ENCODE measurements at places on chromosomes 13 and 19.

- DNase-seq = no peak
These were observed 260.2 kb downstream of the DACH1 start for GRCh38 chr13:71606818-71607217.

DNA sequence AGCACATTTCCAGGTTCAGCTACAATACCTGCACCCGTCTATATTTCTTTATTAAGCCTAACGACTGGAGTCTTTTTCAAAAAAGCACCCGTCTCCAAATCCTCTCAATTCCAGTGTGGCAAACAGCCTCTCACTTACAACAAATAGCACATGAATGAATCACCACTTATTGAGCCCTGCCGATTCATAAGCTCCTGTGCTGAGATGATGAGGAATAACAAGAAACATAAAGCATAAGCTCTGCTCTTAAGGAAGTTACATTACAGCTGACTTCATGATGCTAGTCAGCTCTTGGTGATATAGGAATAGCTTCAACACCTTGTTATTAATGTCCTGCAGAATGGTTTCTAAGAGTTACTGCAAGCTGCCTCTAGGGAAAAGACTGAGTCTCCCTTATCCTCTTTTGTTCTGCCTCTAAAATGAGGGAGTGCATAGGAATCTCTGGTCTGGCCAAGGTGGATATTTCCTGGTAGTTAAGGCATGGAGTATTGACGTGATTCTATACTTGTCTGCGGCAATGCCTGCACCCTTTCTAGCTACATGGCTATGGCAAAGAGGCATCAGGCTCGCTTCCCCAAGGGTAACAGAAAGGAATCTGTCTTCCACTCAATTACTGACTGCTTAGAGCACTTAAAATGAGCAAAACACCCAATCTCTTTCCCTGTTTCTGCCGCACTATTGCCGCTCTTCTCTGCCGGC lies 195.7 kb downstream of the KLF12 start:
- DNase-seq = no peak

- no peak for DNase-seq
These were observed 263.6 kb downstream of the OXGR1 start for GRCh38 chr13:96730676-96731075.

- no peak for DNase-seq
These were observed 236.4 kb upstream of the SPRY2 start for GRCh38 chr13:80577285-80577684.

DNA sequence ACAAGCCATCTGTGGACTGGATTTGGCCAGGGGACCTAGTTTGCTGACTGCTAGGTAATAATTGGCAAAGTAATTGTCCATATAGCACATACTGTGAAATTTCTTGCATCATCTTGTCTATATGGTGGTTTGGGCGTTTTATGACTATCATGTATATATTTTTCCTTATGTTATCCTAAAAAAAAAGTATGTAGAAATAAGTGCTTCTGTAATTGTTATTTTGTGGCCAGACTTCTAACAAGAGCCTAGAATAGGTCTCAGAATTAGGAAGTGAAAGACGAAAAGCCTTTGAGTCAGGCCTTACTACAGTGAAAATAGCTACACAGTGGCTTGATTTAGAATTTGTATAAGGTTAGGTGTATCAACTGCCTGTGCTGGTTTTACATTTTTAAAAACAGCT lies 4.2 kb downstream of the FNDC3A start:
- DNase-seq = no peak

DNA sequence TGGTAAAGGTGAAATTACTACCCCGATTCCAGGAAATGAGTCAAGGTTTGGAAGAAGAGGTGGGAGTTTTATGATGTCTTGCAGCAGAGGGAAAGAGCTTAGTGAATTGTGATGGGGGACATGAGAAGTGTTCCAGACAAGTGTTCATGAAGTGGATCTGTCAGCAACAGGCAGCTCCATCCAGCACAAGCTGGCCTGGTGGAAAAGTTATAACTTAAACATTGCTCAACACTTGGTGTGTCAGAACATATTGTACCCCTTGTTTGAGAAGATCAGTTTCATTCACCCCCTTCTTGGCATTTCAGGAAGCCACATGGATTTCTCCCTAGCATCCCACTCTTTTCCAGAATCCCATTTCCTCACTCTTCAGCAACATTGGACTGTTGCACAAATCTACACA lies 222.0 kb downstream of the B3GLCT start:
- DNase-seq = no peak

GRCh38 chr13:27953676-27954405 lies 15.3 kb downstream of the CDX2 start:
- DNase-seq = peak; percentile 51

DNA sequence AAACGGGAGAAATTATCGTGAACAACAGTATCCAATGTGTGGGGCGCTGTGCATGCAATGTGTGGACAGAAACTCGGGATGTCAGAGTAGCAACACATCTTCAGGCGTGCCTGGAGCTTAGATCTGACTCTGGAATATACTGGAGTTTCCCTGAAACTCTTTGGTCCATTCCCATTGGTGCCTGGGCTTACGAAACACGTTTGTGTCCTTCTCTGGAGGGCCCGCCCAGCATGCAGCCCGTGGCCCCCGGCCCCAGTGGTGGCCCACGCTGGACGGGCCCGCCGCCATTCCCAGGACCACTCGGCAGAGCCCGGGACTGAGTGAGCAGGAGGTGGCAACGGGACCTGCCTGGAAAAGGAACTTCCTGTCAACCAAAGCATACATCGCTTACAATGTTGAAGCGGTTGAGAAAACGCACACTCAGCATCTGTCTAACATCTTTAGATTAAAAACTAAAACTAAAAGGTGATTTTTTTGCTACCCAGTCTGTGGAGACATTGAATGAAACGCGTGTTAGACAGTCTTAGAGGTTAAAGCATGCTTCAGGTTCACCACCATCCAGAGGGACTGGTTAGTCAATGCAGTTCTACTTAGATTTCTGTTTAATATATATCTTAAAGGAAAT lies 19.3 kb upstream of the TIMM44 start:
- no peak for DNase-seq

DNA sequence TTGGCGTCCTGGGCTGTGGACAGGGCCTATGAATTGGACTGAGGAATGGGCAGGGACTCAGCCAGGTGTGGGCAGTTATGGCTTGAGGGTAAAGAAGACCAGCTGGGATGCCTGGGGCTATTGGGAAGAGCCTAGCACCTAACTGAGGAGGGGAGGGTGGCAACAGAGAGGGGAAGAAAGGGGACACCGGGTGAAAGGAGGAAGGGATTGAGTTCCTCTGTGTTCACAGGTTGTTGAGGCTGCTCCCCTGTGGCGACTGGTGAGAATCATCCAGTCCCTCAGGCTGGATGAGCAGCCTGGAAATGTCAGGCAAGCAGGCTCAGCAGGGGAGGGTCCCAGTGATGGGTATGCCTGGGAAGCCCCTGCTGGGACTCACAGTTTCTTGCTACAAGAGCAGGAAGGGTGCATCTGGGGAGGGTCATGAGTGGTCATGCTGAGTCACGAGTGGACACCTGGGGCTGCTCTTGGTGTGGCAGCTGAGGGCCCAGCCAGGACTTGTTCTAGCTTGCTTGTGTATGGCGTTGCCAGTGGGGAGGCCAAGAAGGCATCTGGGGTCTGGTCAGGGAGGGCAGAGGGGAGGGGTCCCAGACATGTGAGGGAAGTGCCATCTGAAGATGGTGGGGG lies 1.4 kb downstream of the ZNF324 start:
- DNase-seq = no peak

DNA sequence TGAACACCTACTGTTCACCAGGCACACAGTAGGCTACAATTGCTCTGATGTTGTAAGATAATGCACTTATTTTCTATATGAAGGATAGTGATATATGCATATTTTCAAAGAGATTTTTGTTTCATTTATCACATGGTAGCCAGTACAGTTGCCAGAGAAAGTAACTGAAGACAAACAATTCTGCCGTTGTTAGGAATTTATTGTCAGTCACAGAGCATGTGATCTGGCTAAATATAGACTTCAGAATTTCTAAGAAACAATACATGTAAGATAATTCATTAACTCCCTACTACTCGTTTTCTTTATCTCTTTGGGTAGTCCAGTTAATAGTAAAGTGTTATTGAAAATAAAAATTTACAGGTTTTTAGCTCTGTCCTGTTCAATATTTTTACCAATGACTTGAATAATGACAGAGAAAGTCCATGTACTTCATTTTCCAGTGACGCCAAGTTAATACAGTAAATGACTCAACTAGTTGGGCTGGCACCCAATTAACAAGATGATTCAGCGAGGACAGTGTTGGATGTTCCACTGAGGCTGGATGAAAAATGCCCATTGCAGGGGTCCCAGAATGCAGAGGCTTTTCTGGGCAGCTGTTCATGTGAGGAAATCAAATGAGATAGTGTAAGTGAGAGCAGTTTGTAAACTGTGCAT lies 35.6 kb downstream of the GJA3 start:
- no peak for DNase-seq

- peak; percentile 17 for DNase-seq
These were observed 957 bp downstream of the NUMBL start for GRCh38 chr19:40689339-40690049.

DNA sequence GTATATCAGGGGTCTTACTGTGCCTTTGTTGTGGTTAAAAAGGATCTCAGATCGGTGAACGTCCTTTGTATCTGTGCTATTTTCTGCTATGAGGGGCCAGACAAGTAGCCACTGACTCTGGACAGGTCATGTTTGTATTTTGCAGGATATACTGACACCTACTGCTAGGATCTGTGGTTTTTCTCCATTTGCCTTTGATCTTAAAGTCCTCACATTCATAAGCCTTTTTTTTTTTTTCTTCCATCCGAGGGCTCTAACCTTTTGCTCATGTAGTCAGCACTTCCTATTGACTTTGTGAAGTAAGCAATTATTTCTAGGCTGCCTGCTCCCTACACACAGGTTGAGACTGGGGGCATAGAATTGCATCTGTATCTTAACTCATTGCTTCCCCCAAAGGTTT lies 106.2 kb downstream of the SLITRK5 start:
- DNase-seq = no peak

DNA sequence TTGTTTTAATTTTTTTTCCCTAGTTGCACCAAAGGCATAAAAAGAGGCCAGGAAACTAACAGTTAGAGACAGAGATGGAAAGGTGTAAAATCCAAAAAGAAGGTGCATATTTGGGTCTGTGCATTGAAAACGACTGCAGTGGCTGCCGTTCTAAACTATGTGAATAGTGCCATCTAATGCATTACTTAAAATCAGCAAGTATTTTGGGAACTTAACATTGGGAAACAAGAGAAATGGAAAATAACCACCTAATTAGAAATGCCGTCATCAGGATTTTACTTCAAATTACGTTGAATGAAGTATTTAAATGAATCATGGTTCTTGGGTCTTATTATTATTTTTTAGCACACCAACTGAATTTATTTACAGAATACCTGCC lies 189.5 kb upstream of the MIR17HG start:
- DNase-seq = no peak

DNA sequence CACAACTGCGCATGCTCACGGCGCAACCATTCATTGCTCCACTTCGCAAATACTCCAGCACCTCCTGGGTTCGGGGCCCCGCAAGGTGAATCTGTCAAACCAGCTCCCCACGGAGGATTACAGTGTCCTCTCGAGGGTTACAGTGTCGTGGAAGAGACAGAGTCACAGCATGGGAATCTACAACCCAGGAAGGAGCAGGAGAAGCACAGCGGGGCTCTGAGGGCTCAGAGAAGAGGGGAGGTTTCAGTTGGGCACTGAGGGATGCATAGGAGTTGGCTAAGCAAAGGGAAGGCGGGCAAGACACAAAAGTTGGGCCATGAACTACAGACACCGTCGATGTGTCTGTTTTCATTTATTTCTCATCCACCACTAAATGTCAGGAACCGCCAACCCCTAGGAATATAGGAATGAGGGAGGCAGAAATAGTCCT lies 1.0 kb upstream of the GTF2F1 start:
- peak; percentile 26 for DNase-seq

GRCh38 chr13:92804346-92804745 lies 422.3 kb upstream of the GPC6 start:
- no peak for DNase-seq

GRCh38 chr19:10270180-10270615 lies 722 bp upstream of the ICAM1 start:
- no peak for DNase-seq

GRCh38 chr19:13831537-13832467 lies 36.6 kb downstream of the ZSWIM4 start:
- no peak for DNase-seq

DNA sequence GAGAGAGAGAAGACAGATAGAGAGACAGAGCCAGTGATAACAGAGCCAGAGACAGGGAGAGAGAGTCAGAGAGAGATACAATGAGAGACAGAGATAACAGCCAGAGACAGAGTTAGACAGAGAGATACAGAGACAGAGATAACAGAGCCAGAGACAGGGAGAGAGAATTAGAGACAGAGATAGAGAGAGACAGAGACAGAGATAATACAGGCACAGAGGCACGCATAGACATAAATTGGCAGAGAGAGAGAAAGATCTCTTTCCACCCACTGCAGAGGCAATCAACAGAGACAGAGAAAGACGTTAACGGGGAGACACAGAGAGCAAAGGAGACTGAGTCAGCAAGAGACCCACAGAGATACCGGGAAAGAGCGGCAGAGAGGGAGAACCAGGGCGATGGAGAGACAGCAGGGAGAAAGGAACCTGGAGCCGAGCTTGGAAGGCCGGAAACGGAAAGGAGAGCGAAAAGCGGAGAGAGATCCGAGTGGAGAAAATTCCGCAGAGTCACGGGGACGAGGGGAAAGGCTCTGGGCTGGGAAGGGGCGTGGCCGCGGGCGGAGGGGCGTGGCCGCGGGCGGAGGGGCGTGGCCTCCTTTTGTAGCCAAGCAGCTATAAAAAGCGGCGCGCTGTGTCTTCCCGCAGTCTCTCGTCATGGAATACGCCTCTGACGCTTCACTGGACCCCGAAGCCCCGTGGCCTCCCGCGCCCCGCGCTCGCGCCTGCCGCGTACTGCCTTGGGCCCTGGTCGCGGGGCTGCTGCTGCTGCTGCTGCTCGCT lies at the start of gene TNFSF9:
TSS of gene TNFSF9 (plus strand) at position 641 of the 777 bp plus-strand sequence. CDS start at position 652, 11 bp downstream.
- peak; percentile 20 for DNase-seq

DNA sequence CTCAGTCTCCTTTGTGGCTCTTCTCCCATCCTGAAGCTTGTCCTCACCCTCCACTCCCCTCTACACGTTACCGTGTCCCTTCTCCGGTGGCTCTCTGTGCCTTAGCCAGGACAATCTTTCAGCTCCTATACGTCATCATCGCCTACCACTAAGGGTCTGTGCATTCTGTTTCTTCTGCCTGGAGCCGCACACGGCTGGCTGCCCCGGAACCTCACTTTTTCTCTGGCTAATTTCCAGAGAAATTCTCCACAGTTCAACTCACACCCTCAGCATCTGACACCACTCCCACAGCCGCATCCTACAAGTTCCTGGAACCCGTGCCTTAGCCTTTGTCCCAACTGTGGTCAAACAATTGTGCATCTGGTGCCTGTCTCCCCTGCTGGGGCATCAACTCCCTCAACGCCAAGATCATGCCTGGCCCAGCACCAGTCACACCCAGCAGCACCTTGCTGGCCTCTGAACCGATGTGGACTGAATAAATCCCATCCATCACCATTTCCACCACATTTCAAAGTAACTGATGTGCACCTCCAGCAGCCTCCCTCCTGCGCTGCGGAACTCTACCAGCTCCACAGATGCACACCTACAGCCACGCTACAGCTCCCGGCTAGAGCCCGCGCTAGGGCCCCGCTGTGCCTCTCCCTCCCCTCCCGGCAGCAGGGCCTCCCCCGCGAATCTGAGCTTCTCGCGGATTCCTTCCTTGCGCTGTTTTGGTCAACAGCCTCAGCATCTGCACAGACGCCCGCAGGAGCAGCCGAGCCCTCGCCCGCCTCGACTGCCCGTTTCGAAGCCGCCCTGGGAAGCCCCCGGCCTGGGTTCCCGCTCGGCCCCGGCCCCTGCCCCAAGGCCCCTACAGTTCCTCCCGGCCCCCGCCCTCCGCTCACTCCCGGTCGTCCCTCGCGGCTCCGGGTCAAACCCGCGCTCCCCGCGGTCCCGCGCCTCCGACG lies 689 bp downstream of the DCUN1D2 start:
- peak; percentile 15 for DNase-seq

- DNase-seq = no peak
These were observed 30.6 kb upstream of the FAM216B start for GRCh38 chr13:42750794-42751193.
